ENCODE measurements at places on chromosomes 3 and 15.

DNA sequence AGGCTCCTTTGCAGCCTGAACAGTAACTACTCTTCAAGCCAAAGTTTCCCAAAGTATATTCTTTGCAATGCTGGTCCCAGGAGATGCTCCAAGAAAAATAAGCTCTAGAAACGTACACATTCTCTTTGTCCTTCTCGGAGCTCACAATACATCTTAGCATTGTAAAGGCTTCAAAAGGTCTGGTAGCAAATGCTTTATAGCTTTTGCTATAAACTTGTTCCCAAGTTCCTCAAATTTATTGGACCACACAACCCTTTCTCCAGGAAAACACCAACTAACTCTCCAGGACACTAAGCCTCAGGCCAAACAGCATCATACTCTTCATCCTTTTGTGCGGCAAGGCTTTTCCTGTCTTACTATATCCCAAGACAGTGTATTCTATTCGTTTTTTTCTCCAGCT is 455.6 kb upstream of the PROK2 start:
- no peak for DNase-seq

GRCh38 chr3:117920253-117920898 is 1114.3 kb downstream of the IGSF11 start:
- DNase-seq = no peak

GRCh38 chr3:154794814-154795445 is 285.2 kb upstream of the MME start:
- DNase-seq = no peak

DNA sequence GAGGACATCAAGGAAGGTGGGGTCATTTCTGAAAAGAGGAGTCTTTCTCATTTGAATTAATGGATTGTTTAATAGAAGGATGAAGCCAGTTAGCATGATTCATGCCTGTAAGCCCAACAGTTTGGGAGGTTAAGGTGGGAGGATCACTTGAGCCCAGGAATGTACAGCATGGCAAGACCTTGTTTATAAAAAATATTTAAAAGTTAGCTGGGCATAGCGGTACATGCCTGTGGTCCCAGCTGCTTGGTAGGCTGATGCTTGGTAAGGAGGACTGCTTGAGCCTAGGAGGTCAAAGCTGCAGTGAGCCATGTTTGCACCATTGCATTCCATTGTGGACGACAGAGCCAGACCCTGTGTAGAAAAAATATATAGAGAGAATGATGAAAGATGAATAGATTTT is 165.5 kb downstream of the ALCAM start:
- no peak for DNase-seq

GRCh38 chr3:128994581-128995546 is 988 bp upstream of the CFAP92 start:
- no peak for DNase-seq

GRCh38 chr3:46277476-46277875 is 35.2 kb downstream of the CCR3 start:
- DNase-seq = no peak

- peak; percentile 40 for DNase-seq
Measured at GRCh38 chr3:58414538-58415197, 19.0 kb downstream of the PDHB start.

DNA sequence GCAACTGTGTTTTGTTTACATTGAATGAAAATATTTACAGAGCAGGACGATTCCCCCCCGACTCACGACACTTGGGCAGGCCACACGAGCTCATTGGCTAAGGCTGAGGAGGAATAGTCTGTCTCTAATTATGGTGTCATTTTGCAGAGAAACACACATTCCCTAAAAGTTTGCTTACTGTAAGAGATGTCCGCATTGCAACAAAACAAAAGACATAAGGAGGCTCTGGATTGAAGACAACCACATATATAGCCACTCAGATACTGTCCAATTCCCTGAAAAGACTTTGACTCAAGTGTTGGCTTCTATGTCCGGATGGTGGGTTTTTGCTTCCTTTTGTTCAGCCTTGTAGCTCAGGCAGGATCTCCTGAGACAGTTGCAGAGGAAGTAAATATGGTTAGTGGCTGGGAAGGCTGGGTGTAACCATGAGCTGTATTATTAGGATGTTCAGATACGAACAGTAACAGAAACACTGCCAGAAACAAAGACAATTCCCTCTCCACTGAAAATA is 170.4 kb downstream of the KLHL25 start:
- DNase-seq = no peak

DNA sequence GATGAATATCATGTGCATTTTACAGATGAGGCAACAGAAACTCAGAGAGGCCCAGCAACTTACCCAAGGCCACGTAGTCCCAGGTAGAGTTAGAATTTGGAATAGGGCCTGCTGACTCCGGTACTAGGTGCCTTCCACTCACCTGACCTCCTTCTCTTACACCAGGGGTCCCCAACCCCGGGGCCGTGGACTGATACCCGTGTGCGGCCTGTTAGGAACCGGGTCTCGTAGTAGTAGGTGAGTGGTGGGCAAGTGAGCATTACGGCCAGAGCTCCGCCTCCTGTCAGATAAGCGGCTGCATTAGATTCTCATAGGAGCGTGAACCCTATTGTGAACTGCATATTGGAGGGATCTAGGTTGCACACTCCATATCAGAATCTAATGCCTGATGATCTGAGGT is 64.8 kb downstream of the SMAD3 start:
- no peak for DNase-seq

DNA sequence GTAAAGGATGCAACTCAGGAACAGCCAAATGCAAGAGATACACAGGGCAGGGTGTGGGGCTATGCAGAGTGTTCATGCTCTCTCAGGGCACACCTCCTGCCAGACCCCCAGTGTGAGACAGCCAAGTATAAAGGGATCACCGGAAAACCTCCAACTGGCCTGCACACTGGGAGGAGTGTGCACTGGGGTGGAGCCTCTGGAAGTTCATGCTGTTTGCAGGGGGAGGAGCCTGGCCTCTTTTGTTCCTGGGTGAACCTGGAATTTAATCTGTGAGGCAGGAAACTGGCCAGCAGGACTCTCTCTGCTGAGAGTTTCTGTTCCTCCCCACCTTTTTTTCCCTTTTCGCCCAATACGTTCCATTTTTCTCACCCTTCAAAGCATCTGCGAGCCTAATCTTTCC is 204.1 kb downstream of the WNT5A start:
- no peak for DNase-seq

DNA sequence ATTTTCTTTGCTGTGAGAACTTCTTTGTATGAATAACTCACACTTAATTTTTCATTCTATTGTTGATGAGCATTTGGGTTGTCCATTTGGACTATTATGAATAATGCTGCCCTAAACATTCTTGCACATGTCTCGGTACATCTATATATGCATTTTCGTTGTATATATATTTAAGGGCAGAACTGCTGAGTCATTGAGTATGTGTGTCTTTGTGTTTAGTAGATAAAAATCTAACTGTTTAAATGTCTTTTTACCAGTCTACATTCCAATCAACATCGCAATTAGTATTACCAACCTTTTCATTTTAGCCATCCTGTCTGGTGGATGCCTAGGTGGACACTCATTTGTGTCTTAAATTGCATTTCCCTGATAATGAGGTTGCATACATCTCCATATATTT is 144.4 kb downstream of the UACA start:
- no peak for DNase-seq

GRCh38 chr3:102415553-102415952 is 19.3 kb upstream of the ZPLD1 start:
- DNase-seq = no peak

- no peak for DNase-seq
Measured at GRCh38 chr15:53716909-53717876, 42.3 kb downstream of the WDR72 start.

- DNase-seq = no peak
Measured at GRCh38 chr15:70936326-70936725, 43.7 kb downstream of the LRRC49 start.

DNA sequence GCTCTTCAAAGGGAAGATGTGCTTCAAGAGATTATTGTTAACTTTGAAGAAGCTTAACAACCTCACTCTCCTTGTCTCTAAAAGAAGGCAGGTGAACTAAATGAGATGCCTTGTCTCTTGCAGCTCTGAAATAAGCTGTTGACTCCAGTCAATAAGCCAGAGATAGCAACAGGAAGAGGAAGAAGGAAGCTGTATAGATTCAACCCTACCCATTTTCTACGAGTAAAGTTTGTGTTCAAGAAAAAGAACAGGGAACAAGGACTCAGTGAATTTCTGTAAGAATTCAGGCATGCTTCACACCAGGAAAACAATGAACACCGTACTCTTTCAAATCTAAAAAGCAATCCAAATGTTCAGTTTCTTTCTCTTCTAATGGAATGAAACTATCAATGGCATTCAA is 503.5 kb downstream of the MAGI1 start:
- no peak for DNase-seq

GRCh38 chr3:122415762-122416654 is at the start of gene WDR5B:
Gene WDR5B, minus strand, starts transcription at chr3:122416062. Its CDS starts 534 bp downstream, at chr3:122415528.
- DNase-seq = peak; percentile 96

DNA sequence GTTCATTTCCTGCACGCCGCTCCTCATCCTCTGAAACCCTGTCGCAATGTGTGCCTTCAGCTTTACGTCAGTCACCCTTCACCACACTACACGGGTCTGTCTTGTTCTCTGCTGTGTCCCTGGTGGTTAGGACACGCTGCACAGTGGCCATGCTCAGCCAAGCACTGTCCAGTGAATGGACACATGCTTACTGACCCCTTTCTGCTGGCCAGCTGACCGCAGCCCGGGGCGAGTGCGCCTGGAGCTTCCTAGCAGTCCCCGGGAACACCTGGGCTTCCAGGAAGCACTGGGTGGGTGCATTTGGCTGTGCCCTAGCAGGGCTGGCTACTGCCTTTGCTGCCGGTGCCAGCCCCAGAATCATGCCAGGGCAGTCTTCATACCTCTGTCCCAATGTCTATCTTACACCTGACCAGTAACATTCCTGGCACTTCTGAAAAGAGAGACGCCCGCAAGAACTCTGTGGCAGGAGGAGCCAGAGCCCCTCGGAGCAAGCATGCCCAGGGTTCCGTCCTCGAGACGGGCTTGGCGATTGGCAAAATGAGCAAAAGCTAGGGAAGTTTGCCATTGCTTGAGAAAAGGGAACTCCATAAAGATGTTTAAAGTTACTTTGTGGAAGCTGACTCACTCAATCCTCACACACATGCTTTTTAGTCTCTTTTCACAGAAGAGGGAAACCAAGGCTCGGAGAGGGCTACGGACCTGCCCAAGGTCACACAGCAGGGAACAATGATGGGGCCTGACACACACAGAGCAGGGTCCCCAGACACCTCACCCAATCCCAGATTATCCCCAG is 15.7 kb upstream of the ZXDC start:
- DNase-seq = no peak

GRCh38 chr15:68552773-68553172 is 26.0 kb upstream of the CORO2B start:
- DNase-seq = no peak

GRCh38 chr3:52361898-52362297 is 45.8 kb downstream of the DNAH1 start:
- no peak for DNase-seq
